ENCODE measurements at places on chromosomes 16 and 17. TPM values are rescaled to one million over a fixed set of nuclear protein-coding genes. Genes with fewer than 3 reads are reported as not detected.

Gene ADAP2
- 3.5 TPM for total RNA-seq

Gene MYH8
- 1.8 TPM for total RNA-seq

Gene NACA2
- not detected for total RNA-seq

Gene ERN2
- not detected for total RNA-seq

Gene TNRC6A
- 27.6 TPM for total RNA-seq

Gene CSH2
- total RNA-seq = not detected

Gene MRPL28
- 55.4 TPM for total RNA-seq

Gene CACNG5
- not detected for total RNA-seq

Gene GIT1
- total RNA-seq = 39.4 TPM

Gene C17orf78
- total RNA-seq = not detected

Gene CHCT1
- total RNA-seq = not detected

Gene KRTAP9-4
- not detected for total RNA-seq

Gene IGSF6
- 3.0 TPM for total RNA-seq

Gene TMEM220
- 4.2 TPM for total RNA-seq

Gene DHRS7C
- 38.9 TPM for total RNA-seq

Gene ELAC2
- total RNA-seq = 51.6 TPM

Gene CSF3
- 38.4 TPM for total RNA-seq

Gene HAP1
- total RNA-seq = not detected

Gene TP53I13
- 13.3 TPM for total RNA-seq

Gene CA5A
- total RNA-seq = not detected

Gene PRSS33
- total RNA-seq = not detected

Gene CMTM1
- not detected for total RNA-seq

Gene CTRB1
- 3.9 TPM for total RNA-seq

Gene ITGB3
- total RNA-seq = 1.1 TPM

Gene TEX14
- 0.13 TPM for total RNA-seq
